NCI-H2171 (cell line): ENCODE measurements at places on chromosomes 3 and 15.

DNA sequence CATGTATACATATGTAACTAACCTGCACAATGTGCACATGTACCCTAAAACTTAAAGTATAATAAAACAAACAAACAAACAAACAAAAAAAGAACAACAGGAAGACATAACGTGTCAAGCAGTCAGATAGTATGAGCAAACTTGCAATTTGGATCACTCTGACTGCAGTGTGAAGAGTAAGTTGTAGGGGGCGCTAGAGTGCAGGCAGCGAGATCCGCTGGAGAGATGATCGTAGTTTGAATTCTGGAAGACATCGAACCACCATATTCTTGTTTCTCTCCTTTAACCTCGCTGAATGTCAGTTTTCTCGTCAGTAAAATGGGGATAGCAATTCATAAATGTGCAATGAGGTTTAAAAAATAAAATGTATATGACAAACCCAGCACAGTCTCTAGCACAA is 165.2 kb upstream of the LMCD1 start:
- DNase-seq = no peak

DNA sequence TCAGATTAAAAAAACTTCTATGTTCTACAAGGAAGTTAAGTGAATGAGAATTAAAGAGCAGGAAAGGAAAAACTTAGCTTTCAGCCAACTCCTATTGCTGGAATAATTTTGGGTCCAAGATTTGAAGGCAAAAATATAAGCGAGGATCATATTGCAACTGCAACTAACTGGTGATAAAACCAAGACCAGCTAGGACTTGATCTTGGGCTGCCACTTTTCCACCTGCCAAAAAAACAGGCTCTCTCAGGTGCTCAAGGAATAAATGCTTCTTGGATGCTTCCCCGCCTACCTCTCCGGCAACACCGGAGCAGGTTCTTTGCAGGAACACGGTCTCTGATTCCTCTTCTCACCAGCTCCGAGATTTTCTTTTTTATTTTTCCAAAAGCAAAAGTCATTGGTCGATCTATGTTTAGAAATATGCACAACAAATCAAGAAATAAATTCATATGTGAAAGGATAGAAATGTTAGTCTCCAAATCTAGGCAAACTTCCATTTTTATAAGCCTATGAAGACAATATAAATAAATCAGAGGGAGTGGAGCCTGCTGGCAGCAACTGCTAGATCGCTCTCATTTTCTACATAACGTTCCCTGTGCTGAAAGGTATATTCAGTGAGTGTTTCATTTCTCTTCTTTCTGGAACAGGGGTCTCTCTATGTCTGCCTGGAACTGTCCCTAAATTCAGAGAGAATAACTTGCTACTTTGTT is 241.9 kb downstream of the NTRK3 start:
- no peak for DNase-seq

GRCh38 chr3:41365973-41366372 is 166.7 kb downstream of the CTNNB1 start:
- DNase-seq = no peak

DNA sequence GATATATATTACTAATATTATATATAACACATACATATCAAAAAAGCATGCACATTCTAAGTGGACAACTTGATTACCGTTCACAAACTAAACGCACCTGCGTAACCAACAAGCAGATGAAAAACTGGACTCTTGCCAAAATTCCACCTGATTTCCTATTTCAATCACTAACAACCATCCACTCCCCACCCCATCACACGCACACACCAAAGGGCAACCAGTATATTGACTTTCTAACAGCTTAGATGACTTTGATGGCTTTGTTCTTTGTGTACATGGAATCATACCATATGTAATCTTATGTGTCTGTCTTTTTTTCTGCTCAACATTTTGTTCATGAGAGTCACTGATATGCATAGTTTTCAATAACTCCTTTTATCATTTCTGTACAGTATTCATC is 496.8 kb upstream of the ARRDC4 start:
- no peak for DNase-seq

GRCh38 chr3:177464392-177465256 is 267.3 kb upstream of the TBL1XR1 start:
- no peak for DNase-seq

DNA sequence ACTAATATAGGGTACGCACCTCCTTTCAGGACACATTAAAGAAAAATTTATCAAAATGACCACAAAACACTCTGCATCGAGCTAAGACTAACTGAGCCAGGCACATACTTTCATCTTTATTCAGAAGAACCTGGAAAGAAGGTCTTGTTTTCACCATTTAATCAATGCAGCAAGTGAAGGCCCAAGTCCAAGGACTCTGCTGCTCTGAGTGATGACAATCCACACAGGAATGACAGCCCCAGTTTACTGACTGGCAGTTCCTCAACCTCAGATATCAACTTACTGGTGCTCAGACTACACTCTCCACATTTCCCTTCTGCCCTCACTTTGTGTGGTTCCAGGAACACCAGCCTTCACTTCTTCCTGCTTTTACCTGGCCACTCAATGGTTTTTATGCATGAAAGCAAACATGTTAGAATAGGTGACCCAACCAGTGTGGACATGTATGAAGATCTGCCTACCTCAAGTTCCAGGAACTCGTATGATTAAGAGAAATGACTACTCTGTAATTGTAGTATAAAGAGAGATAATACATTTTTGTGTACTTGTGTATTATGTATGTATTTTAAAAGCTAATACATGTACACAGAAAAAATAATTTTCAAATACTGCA is 29.1 kb upstream of the RASA2 start:
- DNase-seq = no peak

- no peak for DNase-seq
Measured at GRCh38 chr3:54870423-54870822, 57.4 kb downstream of the LRTM1 start.

GRCh38 chr15:31374489-31374888 is 47.9 kb downstream of the KLF13 start:
- no peak for DNase-seq
